Stimulated activated CD8-positive, alpha-beta memory T cell treated with anti-CD3 and anti-CD28 coated beads, Interleukin-4, amount 100 ng/mL, for 4 hours (primary cell): ENCODE measurements at places on chromosomes 3 and 15.
A peak's percentile ranks its signal among the peaks of the same experiment; 100 is the strongest.

- DNase-seq: no peak
Observed at GRCh38 chr3:132432639-132433038, 15.3 kb downstream of the DNAJC13 start.

DNA sequence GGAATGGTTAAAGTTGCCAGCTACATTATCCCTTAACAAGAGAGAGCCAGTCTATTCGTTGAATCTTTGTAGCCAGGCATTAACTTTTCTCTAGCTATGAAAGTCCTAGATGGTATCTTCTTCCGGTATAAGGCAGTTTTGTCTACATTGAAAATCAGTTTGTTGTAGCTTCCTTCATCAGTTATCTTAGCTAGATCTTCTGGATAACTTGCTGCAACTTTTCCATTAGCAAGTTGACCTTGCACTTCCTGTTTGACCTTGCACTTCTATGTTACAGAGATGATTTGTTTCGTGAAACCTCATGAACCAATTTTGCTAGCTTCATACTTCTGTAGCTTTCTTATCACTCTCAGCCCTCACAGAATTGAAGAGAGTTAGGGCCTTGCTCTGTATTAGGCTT is 24.1 kb downstream of the TOPAZ1 start:
- DNase-seq: no peak

DNA sequence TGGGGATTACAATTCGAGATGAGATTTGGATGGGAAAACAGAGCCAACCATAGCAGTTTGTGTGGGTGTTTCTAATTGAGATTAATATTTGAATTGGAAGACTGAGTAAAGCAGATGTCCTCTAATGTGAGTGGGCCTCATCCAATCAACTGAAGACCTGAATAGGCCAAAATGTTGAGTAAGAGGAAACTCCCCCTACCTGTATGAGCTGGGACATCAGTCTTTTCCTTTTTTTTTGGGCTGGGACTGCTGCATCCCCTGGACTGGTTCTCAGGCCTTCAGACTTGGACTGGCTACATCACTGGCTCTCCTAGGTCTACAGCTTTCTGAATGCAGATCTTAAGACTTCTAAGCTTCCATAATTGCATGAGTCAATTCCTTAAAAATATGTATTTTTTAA is 144.1 kb downstream of the CD47 start:
- no peak for DNase-seq

- no peak for DNase-seq
Observed at GRCh38 chr15:39059917-39060316, 495.3 kb upstream of the RASGRP1 start.

DNA sequence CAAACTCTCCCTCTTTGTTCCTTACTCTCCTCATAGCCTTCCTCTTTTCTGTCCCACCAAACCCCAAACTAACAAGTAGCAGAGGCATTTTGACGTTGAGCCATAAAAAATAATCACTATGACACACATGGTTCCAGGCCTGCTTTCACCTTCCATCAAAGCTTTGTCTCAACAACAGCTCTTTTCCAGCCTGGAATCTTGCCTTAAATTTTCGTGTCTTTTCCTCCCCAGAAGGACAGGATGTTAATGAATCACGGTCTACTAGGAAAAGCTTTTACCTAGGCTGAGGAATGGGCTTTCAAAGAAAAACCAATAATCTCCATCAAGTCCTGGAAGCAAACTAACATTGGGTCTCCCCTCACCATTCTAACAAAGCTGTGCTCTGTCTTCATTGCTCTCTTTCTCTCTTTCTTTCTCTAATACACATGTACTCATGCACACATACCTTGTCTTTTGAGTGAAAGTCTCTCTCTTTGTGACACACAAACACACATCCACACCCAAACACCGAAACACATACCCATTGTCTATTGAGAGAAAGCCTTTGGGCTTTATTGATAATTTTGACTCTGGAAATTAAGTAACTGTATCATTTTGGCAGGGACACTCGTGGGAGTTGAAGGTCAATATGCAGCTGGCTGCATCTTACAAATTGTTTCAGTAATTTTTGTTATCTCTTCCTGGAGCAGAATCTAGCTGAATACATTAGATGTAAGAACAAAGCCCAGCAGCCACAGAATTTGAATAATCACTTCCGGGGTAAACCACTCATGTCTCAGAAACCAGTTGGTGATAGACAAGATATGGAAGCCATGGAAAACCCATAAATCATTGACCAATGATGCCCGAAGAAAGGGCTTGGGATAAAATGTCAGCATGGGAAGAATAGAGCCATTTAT is 107.4 kb upstream of the SLC4A7 start:
- DNase-seq: no peak

GRCh38 chr15:100026041-100026440 is 292.8 kb upstream of the LYSMD4 start:
- no peak for DNase-seq

GRCh38 chr3:148077318-148077923 is 620.3 kb upstream of the AGTR1 start:
- DNase-seq: no peak

GRCh38 chr3:114213292-114213626 is 24.1 kb downstream of the ZNF80 start:
- DNase-seq: no peak

GRCh38 chr3:114231616-114232015 is 5.8 kb downstream of the ZNF80 start:
- DNase-seq: peak; percentile 31

DNA sequence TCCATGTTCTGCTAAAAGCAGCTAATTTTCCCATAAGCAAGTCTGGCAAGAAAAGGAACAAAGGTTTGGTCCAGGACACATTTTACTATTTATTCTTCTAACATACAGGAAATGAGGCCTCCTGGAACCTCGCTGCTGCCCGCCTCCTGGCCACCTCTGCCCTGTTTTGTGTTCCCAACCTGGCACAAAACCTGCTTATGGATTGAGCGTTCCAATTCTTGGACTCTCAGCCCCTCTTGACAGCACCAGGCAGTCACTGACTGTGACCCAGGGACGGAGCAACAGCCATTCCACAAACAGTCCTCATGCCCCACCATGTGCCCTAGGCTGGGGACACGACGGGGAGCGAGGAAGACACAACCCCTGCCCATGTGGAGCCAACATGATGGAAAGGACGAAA is 11.6 kb upstream of the SSUH2 start:
- DNase-seq: no peak

DNA sequence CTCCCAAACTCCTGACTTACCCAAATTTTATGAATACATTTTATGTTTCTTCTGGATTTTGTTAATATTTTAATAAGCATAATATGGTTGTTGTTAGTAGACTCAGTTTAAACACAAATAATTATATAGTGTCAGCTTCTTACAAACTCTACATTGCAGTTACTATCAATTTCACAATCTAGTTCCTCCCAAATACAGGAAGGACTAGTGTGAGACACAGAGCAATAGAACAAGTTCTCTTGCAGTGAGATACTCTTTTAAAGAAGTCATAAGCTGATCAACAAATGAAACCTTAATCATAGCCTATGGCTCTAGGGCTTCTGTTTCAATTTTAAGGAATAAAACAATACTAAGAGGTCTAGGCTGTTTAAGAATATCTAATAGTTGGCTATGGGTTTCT is 86.1 kb downstream of the SAMMSON start:
- no peak for DNase-seq

- no peak for DNase-seq
Observed at GRCh38 chr3:11607816-11608215, 35.9 kb downstream of the VGLL4 start.

DNA sequence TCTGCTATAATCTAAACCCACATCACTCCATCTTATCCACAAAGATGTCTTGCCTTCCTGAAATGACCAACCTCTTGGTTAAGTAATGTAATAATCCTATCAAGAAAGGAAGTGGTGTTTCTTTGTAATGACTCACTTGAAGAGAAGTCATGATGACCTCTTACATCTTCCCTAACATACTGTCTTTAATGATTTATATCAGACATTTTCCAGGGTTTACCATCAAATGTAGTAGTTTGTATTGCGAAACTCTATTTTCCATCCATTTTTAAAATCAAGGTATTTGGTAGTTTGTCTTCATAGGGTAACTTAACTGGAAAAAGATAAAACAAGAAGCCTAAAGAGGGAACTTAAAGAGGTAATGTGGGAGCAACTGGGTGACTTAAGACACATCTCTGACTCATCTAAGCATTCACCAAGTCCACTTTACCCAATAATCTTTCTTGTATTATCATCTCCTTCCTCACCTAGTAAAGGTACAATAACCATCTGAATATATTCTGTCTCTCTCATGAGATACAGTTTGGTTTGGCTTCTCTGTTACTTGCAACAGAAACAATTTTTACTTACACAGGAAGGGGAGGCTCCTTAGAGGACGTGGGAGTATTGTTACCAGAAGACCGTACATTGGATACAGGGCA is 5.7 kb upstream of the MAPK6 start:
- no peak for DNase-seq

DNA sequence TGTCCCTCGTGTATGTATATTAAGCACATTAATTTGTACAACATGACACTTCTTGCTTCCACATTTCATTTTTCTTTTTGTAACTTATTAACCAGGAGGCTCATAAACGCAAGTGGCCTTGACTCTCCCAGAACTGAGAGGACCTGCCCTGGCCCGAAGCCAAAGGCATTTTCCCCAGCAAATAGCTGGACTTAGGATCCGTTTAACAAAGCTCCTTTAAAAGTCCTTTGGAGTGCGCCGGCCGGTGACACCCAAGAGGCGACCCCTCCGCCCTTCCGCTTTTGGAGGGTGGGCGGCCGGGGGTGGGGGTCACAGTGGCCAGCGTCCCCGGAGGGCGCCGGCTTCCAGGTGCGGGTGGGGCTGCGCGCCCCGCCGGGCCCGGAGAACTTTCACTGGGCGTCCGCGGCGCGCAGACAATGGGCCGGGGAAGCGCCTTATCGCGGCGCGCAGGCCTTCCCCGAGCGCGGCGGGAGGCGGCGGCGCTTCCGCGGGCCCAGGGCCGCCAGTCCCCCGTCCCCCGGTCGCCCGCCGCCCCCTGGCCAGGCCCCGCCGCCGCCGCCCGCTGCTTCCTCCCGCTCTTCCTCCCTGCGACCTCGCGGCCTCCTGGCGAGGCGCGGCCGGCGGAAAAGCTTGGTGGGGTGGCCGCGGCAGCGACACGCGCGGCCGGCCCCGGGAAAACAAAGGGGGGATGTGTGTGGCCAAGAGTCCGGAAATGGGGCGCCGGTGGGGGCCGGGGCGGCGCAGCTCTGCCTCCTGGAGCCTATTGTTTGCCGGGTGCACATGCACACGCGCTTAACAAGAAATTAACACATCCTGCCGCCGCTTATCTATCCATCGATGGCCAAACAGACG is 613.4 kb downstream of the MCTP2 start:
- no peak for DNase-seq

GRCh38 chr3:133477487-133477886 is 77.6 kb downstream of the BFSP2 start:
- no peak for DNase-seq

DNA sequence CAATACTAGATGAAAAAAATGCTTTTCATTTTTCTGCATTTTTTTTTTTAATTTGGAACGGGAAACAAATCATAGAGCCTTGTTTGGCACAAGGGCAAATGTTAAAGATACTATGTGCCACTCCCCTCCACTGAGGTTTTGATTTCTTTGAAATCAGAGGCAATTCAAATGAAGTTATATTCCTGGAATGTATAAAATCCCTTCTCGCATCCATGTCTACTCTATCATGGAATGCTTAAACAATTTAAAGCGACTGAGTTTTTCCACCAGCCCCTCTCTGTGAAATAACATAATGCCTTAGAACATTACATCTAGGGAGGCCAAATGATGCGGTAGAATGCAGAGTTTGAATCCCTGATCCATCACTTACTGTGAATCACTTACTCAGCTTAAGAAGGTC is 69.7 kb downstream of the FMN1 start:
- no peak for DNase-seq

DNA sequence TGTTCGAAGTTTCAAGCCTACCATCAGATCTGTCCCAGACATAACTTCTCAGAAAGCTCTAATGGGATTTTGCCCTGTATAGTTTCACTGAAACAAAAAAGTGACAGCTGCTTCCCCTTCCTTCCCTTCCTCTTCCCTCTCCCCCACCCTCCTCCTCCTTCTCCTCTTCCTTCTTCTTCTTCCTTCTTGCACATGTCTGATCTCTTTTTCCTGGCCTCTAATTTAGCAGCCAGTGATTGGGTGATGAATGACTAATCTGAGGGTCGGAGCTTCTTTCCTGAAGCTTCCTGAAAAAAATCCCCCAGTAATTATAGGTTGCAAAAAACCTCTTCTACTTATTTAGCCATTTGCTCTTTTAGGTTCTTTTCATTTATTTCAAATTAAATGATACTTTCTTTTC is 168.7 kb downstream of the POTEB3 start:
- no peak for DNase-seq

- no peak for DNase-seq
Observed at GRCh38 chr3:172699031-172699430, 11.8 kb downstream of the NCEH1 start.

GRCh38 chr3:103712320-103713008 is 1277.6 kb downstream of the ZPLD1 start:
- no peak for DNase-seq

DNA sequence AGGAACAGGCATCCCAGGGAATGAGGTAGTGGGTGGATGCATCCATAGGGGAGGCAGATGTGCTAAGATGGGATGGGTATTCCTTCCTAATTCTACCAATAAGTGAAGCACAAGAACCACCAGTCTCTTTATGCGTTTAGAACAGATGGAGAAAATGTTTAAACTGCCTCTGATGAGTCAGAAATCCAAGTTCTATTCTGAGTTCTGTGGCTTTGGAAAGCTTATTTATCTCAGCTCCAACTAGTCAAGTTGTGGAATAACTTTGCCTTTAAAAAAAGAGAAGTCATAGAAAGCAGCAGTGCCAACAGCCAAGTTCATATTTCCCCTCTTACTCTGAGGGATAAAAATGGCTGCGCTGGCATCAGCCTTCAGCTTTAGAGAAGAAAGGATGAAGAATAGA is 761.7 kb downstream of the IGSF11 start:
- DNase-seq: no peak

DNA sequence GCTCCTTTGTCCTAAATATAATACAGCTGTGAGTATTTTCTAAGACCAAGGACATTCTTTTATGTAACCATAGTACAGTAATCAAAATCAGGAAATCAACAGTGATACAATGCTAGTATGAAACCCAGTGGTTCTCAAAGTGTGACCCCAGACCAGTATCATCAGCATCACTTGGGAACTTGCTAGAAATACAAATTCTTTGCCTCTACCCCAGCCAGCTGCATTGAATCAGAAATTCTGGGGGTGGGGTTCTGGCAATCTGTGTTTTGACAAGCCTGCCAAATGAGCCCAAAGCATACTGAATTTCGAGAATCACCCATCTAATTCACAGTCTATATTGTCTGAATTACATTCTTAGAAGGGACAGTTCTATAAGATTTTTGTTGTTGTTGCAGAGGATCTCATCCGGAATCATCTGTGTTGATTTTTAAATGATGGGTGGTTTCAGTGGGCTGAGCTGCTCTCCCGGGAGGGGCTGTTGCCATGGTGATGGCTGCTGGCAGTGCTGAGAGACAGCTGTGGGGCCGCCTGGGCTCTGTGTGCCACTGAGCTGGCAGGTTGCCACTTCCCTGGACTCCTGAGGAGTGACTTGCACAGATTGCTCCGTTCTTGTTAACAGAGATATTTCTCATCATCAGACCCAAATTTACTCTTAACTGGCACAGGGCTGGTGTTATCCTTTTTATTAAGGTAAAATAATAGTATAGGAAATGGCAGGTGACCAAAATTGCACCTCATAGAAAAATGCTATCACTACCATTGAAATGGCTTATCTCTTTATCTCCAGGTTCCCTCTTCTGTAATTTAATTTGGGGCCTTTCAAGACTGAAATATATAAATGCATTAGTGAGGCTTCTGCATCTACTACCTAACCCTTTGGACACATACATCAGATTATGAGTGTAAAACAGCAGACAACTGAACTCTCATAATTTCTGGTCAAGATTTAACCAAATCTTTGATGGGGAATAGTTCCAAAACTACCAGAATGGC is 56.5 kb downstream of the NEK11 start:
- no peak for DNase-seq

GRCh38 chr3:59753808-59754450 is 704.1 kb upstream of the CFAP20DC start:
- no peak for DNase-seq
